T-helper 1 cell (primary cell): ENCODE measurements at places on chromosomes 3 and 15.

DNA sequence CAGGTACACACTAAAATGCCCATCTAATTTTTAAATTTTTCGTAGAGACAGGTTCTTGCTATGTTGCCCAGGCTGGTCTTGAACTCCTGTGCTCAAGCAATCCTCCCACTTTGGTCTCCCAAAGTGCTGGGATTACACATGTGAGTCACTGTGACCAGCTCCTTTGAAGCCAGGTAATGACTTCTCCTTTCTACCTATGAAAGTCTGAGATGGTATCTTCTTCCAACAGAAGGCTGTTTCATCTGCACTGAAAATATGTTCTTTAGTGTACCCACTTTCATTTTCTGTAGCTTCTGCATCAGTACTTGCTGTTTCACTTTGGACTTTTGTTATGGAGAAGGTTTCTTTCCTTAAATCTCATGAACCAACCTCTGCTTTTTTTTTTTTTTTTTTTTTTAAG, 8.8 kb downstream of the OIP5 start:
- DNase-seq: no peak

DNA sequence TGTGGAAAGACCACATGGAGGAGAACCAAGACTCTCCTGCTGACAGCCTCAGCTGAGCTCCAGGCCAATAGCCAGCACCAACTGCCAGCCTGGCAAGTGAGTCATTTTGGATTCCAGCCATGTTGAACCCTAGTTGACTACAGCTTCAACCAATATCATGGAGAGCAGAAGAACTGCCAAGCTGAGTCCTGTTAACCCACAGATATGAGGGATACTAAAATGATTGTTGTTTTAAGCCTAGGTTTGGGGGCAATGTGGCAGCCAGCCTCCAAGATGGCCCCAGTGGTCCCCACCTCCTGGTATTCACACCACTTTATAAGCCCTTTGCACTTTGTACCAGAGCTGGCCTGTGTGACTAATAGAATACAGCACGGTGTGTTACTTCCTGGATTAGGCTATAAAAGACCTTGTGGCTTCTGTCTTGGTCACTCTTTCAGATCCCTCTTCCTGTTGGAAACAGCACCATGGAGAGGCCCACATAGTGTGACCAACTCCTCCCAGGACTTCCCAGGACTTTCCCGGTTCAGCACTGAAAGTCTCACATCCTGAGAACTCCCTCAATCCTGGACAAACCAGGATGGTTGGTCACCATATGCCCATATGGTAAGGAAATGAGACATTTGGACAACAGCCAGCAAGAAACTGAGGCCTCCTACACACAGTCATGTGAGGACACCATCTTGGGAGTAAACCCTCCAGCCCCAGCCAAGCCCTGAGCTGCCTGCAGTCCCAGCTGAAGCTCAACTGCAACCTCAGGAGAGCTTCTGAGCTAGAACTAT, 32.4 kb upstream of the CDV3 start:
- DNase-seq: no peak

GRCh38 chr15:76674883-76675282, 230.3 kb downstream of the SCAPER start:
- DNase-seq: no peak

GRCh38 chr3:78176869-78177268, 1137.0 kb downstream of the ROBO2 start:
- DNase-seq: no peak

- DNase-seq: no peak
Measured at GRCh38 chr3:194395778-194396538, 3.1 kb downstream of the GP5 start.

- no peak for DNase-seq
Measured at GRCh38 chr3:78494851-78495250, 1272.9 kb downstream of the ROBO1 start.
